C1 segment of cervical spinal cord (tissue), 14 donors: ENCODE measurements at places on chromosomes 3 and 15.

DNA sequence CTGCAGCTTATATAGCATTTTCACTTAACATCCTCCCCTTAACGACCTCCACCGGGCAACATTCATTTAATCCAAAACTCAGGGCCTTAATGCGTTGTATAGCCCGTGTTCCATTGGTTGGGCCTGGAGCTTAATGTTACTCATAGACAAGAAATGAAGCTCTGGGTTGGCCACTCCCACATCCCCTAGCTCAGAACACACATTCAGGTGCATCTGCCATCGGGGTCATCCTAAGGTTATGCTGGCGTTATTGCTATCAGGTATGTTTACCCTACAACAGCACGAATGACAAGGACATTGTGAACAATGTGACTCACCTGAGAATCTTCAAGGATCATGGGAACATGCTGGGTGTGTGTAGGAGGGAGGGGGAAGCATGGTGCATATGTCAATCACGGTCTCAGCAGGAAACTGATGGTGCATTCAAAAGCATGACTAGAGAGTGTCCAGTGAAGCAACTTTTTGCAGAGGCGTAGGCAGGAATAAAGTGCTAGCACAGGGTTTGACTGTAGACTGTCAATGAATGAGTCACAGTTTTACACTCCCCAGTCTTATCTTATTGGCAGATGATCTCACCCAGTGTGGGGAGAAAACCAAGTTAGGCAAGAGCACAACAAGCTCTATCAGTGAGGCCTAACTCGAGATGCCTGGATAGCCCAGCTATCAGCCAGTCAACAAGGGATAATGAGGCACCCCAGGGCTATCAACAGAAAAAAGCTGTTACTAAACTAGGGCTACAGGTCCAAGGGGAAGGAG is 402.1 kb upstream of the MCTP2 start:
- no peak for DNase-seq

- no peak for DNase-seq
These were observed 27.7 kb downstream of the GRM2 start for GRCh38 chr3:51734572-51734907.

DNA sequence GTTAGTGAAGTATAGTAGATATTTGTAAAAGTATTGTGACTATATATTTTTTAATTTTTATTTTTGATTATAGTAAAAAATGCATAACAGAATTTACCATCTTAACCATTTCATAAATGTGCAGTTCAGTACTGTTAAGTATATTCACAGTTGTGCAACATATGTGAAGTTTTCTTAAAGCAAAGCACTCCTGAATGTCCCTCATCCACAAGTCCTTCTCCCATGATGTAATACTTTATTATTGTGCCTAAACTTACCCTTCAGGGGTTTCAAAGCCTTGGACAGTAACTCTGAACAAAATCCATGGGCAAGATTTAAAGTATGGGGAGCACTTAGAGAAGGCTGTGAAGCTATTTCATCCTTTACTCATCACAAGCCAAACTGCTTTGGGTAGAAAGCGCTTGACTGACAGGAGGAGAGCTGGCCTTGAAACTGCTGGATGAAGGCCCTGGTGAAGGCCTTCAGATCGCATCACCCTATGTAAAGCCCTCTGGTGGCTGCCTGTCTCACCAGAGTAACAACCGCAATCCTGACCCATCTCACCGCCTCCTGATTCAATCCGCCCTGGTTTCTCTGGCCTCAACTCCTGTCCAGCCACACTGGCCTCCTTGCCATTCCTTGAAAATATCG is 28.0 kb downstream of the LSM3 start:
- DNase-seq, result no peak

- no peak for DNase-seq
These were observed 216.1 kb downstream of the SV2B start for GRCh38 chr15:91316126-91316525.

DNA sequence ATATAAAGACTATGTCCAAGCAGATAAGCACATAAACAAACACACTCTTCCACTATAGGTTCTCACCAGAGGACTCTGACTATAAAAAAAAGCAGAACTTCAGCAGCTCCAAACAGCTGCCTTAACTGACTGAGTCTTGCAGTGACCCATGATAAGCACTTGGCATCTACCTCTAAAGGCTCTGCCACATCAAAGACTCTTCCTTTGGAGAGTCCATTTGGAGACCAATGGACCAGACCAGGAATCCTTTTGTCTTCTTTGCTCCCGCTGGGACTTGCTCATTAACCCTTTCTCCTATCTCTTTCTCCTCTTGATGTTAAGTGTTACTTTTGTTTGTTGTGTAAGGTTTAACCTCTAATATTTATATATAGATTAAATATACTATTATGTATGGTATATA is 424.1 kb downstream of the RSL24D1 start:
- DNase-seq, result no peak

- DNase-seq, result no peak
These were observed 152.4 kb upstream of the MRPL3 start for GRCh38 chr3:131655070-131655690.

- DNase-seq, result no peak
These were observed 57.9 kb downstream of the CMSS1 start for GRCh38 chr3:99875581-99875928.

GRCh38 chr3:17645074-17645698 is 97.2 kb downstream of the TBC1D5 start:
- DNase-seq, result peak; percentile 19

DNA sequence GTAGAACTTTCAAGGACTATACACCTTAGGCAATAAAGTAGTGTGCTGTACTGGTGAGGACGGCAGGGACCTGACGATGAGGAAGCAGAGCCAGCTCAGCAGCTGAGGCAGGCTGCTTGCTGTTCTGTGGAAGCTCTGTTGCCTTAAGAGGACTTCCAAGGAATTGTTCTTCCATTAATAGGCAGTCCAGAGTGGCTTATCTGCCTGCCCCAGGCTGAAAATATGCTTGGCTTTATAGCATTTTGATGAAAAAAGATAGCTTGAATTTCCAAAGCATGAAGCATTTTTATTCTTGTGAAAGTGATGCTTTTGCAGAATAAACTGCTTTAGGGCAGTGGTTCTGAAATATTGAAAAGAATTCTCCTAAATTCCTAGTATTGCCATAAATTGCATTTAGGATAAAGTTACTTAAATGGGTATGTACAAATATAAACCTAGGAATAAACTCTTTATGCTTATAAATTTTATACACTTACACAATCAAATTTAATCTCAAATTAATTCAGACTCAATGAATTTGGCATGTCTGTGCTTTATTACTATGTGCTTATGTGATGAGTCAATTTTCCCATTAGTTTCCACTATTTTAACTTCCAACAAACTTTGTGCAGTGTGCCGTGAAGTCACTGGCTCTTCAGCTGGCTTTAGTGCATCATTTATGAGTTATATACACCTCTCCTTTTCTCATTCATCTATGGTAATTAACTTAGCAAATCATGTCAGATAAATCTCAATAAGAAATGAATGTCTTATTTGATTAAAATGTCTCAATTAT is 231.0 kb upstream of the RASGRP1 start:
- DNase-seq, result no peak

- no peak for DNase-seq
These were observed 1.7 kb downstream of the CLRN1 start for GRCh38 chr3:150970665-150971324.

DNA sequence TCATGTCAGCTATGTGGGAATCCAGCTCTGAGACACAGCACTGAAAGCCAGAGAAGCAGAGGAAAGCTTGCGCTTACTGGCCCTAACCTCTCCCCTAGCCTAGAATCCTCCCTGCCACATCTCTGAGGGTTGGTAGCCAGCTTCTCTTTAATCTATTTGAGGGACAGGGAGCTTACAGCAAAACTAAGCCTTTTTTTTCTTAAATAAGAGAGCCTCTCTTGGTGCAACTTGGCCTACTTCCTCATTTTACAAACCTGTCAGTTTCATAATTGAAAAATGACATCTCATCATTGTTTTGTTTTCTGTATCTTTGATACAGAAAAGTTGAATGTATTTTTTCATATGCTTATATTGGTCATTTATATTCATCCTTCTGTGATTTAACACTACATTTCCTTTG is 193.9 kb downstream of the ZNF621 start:
- DNase-seq, result no peak

DNA sequence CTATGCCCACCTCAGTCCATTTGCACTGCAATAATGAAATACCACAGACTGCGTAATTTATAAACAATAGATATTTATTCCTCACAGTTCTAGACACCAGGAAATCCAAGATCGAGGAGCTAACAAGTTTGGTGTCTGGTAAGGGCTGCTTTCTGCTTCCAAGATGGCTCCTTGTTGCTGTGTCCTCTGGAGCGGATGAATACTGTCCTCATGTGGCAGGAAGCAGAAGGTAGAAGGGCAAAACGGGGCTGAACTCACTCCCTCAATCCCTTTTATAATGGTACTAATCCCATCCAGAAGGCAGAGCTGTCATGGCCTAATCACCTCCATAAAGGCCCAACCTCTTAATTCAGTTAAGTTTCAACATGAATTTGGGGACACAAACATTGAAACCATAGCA is 75.3 kb downstream of the P2RY1 start:
- DNase-seq, result no peak

GRCh38 chr15:89980896-89981295 is 20.2 kb upstream of the ZNF710 start:
- DNase-seq, result no peak

GRCh38 chr3:143447491-143447890 is 327.9 kb downstream of the CHST2 start:
- DNase-seq, result no peak

- peak; percentile 90 for DNase-seq
These were observed at the start of gene IQGAP1 for GRCh38 chr15:90387534-90388461. TSS of gene IQGAP1 (plus strand) at chr15:90388242. CDS start at chr15:90388342, 100 bp downstream.

GRCh38 chr3:168628549-168628948 is 532.8 kb upstream of the GOLIM4 start:
- DNase-seq, result no peak

DNA sequence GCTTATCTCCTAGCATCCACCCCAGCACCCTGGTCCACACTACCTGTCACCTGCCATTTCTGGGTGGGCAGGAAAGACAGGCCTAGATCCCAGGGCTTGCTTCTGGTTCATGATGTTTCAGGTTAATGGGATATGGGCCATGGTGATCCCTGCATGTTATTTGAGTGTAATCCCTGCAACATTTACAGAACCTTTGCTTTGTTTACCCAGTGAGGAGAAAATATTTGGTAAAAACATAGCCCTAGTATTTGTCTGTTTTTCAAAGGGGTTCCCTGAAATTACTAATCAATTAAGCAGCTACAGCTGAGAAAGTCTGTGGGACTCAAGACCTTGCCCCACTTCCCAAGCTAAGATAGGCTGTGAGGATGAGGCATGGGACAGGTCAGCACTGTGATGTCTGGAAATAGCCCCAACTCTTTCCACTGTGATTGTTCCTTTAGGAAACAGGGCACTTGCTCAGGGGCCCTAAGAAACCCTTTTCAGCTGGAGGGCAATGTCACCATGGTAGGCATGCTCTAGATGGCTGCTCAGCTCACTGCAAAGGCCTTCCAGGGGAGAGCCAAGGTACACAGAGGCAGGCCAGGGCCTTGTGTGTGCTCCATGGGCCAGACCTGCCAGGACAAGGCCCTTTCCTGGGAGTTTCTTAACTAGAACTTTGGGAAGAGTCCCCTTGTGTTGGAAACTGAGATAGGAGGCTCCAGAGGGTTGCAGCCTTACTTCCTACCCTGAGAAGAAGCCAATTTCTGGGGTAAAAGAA is 11.1 kb downstream of the TRANK1 start:
- DNase-seq, result no peak

- DNase-seq, result no peak
These were observed 55.3 kb downstream of the GTF2E1 start for GRCh38 chr3:120797857-120798256.
